DMS53 (cell line): ENCODE measurements at places on chromosomes 2 and 18.
A peak's percentile ranks its signal among the peaks of the same experiment; 100 is the strongest.

DNA sequence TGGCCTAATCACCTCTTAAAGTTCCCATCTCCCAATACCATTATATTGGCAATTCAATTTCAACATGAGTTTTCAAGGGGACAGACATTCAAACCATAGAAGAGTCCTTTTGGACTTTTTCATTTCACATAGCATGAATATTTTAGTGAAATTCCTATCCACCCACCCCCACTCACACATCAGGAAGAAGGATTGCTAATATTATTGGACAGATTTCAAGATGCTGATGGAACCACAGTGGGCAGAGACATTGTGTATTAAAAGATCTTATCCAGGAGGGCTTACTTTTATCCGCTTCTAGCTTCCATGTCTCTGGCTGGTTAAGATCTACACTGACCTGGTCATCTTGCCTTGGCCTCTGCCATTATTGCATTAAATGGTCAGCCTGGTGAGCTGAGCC lies 297.4 kb upstream of the ACVR2A start:
- no peak for DNase-seq

- no peak for DNase-seq
Measured at GRCh38 chr2:104528101-104528500, 325.8 kb upstream of the POU3F3 start.

DNA sequence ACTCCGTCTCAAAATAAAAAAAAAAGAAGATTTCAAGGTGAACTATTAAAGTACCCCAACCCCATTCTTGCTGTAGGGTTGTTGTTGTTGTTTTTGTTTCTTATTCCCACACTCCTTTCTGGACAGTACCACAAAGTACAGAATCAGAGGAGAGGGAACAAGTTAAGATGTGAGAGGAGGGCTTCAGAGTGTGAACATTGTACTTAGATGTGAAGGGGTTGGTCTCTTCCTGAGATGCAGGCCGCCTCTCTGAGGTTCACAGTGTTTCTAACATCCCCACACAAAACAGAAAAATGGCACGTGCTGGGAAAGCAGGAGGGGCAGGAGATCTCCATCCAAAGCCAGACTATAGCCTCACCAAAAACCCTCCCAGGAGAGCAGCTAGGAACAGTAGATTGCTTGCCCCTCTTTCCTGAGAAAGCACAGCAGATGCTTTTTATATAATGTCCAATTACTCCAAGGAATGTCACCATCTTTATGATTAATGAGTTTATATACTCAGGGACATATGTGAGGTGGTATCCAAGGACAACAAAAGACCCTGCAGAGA lies 22.6 kb downstream of the ADD2 start:
- DNase-seq: no peak

- DNase-seq: no peak
Measured at GRCh38 chr2:221112744-221113143, 459.4 kb downstream of the EPHA4 start.

DNA sequence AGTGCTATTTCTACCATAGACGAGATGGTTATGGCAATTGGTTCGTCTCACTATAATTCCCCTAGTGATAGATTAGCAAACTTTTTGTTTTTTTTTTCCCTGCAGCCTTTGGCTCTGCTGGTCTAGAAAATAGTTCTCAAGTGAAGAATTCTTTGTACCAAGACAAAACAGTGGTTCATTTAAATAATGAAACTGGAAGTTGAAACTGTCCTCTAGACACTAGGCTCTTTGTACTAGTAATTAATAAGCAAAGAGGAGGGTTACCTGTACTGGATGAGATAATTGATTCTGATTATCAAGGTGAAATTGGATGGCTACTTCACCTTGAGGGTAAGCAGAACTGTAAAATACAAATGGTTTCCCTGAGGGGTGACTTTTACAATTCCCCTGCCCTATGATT lies 156.9 kb upstream of the DCC start:
- no peak for DNase-seq

DNA sequence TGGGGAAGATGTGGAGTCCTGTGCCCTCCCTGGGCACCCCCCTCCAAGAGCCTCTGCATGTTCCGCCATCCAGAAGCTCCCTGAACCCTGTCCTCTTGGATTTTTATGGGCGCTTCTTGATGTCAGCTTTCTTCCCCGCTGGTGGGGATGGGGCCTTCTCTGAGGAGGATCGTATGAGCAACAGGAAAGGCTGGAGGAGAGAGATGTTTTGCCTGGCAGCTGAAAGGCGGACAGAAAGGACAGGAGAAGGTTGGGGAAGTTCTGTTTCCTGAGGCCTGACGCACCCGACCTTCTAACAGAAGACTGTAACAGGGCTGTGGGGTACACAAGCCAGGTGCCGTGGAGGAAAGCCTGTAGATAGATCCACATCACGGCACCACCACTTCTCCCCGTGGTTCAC lies 238.8 kb downstream of the LDLRAD4 start:
- no peak for DNase-seq

- no peak for DNase-seq
Measured at GRCh38 chr18:75280427-75281280, 70.1 kb downstream of the TSHZ1 start.

- DNase-seq: no peak
Measured at GRCh38 chr18:38902796-38903195, 1337.2 kb upstream of the CELF4 start.

DNA sequence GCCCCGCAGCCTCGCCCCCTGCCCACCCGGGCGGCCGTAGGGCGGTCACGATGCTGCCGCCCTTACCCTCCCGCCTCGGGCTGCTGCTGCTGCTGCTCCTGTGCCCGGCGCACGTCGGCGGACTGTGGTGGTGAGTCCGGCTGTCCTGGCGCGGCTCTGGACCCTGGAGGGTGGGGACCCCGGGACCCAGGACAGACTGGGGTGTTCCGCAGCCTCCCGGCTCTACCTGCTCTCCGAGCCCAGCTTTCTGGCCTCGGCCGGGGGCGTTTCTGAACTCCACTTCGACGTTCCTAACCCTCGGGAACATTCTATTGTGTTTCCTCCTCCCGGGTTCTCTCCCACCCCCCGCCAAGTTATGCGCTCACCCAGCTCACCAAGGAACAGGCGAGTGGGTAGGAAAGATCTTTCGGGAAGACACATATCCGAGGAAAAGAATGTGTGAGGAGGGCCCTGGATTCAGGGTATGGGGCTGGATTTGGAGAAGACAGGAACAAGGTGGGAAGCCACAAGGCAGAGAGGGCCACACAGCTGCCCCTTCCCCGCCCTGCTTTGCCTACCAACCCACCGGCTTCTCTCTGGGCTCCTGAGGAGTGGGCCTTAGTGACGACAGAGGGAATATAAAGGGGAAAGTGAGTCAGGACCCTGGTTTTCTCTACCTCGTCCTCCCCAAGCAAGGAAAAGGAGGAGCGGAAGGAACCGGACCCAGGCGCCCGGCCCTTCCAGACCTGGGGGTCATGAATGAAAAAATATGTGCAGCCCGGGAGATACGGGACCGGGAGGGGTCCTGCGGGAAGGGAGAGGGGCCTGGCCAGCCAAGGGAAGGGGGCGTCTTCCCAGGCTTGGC lies 605 bp downstream of the WNT6 start:
- no peak for DNase-seq

GRCh38 chr2:27282892-27283291 lies 663 bp downstream of the TRIM54 start:
- DNase-seq: peak; percentile 39

- no peak for DNase-seq
Measured at GRCh38 chr2:122734766-122735424, 979.4 kb downstream of the TSN start.

GRCh38 chr2:190382851-190383250 lies 25.3 kb upstream of the MFSD6 start:
- peak; percentile 80 for DNase-seq

- no peak for DNase-seq
Measured at GRCh38 chr2:1990151-1990589, 245.9 kb upstream of the PXDN start.

- no peak for DNase-seq
Measured at GRCh38 chr2:84417453-84418145, 41.5 kb downstream of the SUCLG1 start.
